Caco-2 (cell line): ENCODE measurements at places on chromosomes 11 and 22. TPM values are rescaled to one million over a fixed set of nuclear protein-coding genes. Genes with fewer than 3 reads are reported as not detected.

Gene ZNRD2
- 52.9 and 53.9 TPM in 2 replicates for total RNA-seq

Gene NADSYN1
- total RNA-seq, result 91.3 and 101 TPM in 2 replicates

Gene NCR3LG1
- 14.6 and 14.8 TPM in 2 replicates for total RNA-seq

Gene MTMR2
- 75.2 and 76.4 TPM in 2 replicates for total RNA-seq

Gene OVOL1
- 19.5 and 21.2 TPM in 2 replicates for total RNA-seq

Gene MS4A3
- not detected in 2 replicates for total RNA-seq

Gene TBX10
- not detected in 2 replicates for total RNA-seq

Gene BSX
- not detected in 2 replicates for total RNA-seq

Gene CD3G
- 0.16 and 0.32 TPM in 2 replicates for total RNA-seq

Gene DDIAS
- 20.1 and 22.0 TPM in 2 replicates for total RNA-seq
